ENCODE measurements at places on chromosomes 7 and 10.

DNA sequence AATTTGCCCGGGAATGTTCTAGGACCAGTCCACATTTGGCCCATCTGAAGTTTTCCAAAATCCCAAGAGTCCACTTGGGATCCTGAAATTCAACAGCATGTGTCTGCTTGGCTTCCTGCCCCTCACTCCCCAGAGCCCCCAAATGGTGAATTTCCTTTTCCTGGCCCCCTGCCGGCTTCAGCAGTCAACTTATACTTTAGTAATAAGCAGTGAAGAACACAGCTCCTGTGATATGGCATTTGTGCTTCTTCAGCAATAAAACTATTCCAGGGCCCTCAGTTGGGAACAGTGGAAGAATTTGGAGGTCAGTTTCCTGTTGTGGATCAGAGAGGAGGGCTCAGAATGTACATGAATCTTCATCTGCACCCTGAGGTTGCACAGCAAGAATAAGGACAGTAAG lies 51.1 kb downstream of the PRF1 start:
- DNase-seq = no peak

GRCh38 chr7:70952311-70952710 lies 179.6 kb upstream of the GALNT17 start:
- no peak for DNase-seq

DNA sequence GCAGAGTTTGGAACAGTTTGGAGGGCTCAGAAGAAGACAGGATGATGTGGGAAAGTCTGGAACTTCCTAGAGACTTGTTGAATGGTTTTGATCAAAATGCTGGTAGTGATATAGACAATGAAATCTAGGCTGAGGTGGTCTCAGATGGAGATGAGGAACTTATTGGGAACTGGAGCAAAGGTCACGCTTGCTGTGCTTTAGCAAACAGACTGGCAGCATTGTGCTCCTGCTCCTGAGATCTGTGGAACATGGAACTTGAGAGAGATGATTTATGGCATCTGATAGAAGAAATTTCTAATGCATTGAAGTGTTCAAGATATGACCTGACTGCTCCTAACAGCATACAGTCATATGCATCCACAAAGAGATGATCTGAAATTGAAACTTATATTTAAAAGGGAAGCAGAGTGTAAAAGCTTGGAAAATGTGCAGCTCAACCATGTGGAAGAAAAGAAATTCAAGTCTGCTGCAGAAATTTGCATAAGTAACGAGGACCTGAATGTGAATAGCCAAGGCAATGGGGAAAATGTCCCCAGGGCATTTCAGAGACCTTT lies 186.9 kb upstream of the PHYHIPL start:
- DNase-seq = no peak

GRCh38 chr10:69721690-69722310 lies 79.9 kb upstream of the COL13A1 start:
- no peak for DNase-seq

DNA sequence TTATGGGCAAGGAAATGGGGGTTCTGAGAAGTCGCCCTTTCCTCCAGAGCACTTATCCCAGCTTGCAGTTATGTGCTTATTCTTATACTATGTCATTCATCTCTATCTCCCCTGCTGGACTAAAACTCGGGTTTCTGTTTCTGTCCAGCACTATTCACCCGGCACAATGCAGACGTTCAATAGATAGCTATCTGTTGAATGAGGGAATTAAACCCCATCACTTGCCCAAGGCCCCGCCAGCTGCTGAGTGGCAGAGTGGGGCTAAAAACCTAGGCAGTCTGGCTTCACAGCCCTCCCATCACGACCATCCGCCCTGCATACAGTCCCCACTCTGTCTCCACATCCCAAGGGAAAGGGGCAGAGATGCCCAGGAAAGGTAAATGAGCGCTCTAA lies 5.4 kb downstream of the SLIT1 start:
- no peak for DNase-seq

DNA sequence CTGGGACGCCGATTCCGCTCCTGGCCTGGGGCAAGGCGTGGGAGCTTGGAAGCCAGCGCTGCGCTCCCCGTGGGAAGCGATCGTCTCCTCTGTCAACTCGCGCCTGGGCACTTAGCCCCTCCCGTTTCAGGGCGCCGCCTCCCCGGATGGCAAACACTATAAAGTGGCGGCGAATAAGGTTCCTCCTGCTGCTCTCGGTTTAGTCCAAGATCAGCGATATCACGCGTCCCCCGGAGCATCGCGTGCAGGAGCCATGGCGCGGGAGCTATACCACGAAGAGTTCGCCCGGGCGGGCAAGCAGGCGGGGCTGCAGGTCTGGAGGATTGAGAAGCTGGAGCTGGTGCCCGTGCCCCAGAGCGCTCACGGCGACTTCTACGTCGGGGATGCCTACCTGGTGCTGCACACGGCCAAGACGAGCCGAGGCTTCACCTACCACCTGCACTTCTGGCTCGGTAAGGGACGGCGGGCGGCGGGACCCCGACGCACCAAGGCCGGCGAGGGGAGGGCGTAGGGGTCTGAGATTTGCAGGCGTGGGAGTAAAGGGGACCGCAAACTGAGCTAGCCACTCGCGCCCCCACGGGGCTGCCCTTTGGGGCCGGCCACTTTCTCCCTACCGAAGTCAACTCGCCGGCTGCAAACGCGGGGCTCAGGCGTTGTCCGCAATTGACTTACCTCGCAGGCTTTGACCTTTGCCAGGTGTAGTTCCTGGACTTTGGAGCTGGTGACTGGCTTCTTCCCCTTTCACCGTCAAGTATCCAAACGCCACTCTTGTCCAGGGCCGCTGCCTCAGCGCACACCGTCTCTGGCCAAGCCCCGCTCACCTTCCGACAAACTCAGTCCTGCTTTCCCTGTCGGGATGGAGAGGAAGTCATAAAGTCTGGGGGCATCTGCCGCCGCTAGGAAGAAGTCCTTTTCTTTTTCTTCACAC lies at the start of gene SCIN:
TSS of gene SCIN (plus strand) at position 187 of the 928 bp plus-strand sequence. CDS start at position 254, 67 bp downstream.
- DNase-seq = peak; percentile 9

DNA sequence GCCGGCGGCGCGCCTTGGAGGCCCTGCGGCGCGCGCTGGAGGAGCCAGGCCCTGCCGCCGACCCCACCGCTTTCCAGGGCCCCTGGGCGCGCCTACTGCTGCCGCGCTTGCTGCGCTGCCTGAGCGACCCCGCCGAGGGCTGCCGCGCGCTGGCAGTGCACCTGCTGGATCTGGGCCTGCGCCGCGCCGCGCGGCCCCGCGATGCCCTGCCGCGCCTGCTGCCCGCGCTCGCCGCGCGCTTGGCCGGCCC lies 280 bp downstream of the DNAAF5 start:
- DNase-seq = no peak

- DNase-seq = no peak
Observed at GRCh38 chr7:149723795-149724495, 49.4 kb downstream of the ZNF467 start.

DNA sequence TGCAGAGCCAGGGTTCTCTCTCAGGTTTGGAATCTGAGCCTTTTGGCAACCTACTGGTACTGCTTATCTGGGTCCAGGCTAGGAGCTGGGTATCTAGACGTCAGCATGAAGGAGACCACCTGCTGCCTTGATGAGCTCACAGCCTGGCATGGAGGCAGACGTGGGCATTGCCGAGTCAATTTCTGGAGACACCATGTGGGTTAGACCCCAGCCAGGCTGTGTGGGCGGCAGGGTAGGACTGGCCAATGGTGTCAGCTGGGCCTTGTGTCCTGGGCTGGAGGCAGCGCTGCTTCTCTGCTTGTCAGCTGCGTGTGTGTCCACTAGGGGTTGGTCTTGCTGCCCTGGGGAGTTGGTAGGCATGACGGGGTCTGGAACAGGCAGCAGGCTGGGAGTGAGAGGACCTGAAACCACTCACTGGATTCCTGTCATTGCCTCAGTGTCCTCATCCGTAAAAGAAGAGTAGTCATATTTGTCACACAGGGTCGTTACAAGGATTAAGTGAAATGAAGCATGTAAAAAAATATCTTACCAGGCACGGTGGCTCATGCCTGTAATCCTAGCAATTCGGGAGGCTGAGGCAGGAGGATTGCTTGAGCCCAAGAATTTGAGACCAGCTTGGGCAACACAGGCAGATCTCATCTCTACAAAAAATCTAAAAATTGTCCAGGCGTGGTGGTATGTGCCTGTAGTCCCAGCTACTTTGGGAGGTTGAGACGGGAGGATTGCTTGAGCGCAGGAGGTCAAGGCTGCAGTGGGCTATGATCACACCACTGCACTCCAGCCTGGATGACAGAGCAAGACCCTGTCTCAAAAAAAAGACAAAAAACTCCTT lies 31.7 kb upstream of the ANKRD2 start:
- no peak for DNase-seq

GRCh38 chr7:127873715-127874636 lies 157.3 kb downstream of the LRRC4 start:
- DNase-seq = no peak

GRCh38 chr7:55026086-55026790 lies 7.4 kb downstream of the EGFR start:
- no peak for DNase-seq

- no peak for DNase-seq
Observed at GRCh38 chr10:89632824-89633223, 12.2 kb downstream of the PANK1 start.
